ENCODE measurements at places on chromosomes 11 and 22.

DNA sequence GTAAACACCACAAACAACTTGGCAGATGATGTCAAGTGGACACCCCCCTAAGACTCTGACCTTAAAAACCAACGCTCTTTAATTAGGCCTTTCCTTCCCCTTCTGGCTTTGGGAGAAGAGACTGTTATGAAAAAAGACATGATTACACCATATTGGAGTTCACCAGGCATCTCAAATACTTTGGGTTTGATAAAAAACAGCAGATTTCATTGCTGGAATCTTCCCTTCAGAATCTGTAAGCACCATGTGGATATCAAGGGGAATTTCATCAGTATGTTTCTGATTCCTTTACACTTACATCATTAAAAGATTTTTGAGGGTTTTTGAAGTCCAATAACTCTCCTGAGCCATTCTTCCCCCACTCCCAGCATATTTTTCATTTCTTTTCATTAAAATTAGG lies 85.6 kb downstream of the KIRREL3 start:
- no peak for DNase-seq

DNA sequence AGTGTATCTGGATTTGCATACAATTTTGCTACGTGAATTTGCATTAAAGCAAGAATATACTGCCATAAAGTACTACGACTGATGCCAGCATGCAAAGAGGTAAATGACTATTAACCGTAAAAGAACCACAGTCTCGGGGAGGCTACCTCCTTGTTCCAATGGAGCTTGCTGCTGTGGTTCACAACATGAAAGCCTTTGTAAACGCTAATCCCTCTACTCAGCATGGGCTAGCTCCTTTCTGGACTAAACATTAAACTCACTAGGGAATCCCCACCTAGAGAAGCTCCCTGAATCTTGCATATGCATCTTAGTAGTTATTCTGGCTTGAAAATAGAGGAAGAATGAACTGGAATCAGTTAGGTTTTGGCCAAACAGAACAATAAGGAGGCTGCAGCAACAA lies 60.5 kb upstream of the ARHGAP32 start:
- no peak for DNase-seq

GRCh38 chr22:44325718-44326490 lies 13.2 kb upstream of the SHISAL1 start:
- no peak for DNase-seq

- DNase-seq = peak; percentile 9
Observed at GRCh38 chr11:94623120-94623735, 56.1 kb downstream of the PIWIL4 start.

DNA sequence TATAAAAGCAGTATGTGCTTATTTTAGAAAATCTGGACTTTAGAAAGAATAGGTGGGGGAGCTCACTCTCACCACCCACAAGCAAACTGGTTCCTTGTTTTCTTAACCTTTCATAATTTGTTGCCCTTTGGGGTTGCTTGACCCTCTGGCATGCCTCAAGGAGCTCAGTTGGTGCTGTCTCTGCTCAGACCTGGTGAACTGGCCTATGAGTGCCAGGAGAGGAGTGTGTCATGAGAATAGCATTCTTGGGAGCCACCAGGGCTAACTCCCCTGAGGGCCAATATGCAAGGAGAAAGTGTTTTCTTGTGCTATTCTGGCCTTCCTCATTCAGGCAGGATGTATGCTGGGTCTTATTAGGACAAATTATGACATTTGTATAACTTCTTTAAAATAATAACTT lies 21.0 kb upstream of the AMOTL1 start:
- no peak for DNase-seq

- peak; percentile 9 for DNase-seq
Observed at GRCh38 chr11:19723572-19724342, 11.1 kb downstream of the NAV2 start.

DNA sequence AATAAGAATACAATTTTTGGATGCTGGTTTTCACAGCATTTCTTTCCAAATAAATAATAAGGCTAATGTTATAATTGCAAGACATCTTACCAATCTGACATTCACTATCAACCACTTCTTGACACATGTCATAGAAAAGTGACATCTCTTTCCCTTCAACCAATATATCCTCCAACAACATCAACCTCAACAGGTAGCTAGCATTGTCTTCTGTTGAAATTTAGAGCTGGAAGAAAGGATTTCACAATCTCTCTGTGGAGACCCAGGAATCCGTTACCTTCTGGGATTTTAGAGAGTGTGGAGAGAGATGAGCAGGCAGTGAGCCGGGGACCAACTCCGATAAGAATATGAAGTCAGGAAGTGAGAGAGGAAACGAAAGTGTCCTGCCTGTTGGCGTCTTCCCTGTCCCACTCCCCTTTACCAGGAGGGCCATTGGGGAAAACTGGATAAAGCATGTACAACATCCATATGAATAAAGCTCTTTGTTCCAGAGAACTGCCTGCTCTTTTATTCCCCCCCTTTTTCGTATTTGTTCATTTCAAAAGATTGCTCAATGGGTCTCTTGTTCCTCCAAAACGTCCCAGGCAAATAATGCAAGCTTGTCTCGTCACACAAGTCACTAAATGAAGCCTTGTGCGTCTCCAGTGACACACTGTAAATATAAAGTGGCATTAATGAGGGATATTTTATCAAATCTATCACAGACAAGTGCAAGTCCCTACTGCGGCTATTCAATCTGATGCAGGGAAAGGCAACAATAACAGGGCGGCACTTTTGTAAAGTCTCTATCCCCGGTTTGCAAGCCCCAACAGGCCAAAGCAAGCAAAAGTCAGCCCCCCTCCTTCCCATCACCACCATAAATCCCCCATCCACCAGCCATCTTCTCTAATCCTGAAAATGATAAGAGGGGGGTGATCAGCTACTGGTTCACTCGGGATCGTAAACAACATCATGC lies 3.4 kb downstream of the CADM1 start:
- DNase-seq = no peak

DNA sequence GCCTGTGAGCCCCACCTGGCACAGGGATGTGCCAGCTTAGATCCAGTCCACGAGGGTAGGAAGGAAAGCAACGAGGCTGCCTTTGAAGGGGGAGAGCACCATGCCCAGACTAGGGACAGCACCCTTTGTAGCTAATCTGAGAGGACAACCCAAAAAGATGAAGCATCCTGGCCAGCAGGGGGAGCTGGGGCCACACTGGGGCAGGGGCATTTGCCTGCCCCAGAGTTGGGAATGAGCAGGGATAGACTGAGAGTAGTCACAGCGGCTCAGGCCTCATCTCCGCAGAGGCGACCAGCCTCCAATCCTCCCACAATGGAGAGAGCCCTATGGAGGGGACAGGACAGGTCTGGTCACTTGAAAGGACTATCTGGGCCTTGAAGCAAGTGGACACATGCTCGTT lies 16.4 kb downstream of the LMO1 start:
- DNase-seq = no peak

GRCh38 chr22:19543970-19544708 lies 19.9 kb upstream of the CLDN5 start:
- no peak for DNase-seq

- no peak for DNase-seq
Observed at GRCh38 chr11:71064183-71064582, 188.2 kb downstream of the SHANK2 start.

- no peak for DNase-seq
Observed at GRCh38 chr11:123448823-123449222, 18.8 kb downstream of the GRAMD1B start.

DNA sequence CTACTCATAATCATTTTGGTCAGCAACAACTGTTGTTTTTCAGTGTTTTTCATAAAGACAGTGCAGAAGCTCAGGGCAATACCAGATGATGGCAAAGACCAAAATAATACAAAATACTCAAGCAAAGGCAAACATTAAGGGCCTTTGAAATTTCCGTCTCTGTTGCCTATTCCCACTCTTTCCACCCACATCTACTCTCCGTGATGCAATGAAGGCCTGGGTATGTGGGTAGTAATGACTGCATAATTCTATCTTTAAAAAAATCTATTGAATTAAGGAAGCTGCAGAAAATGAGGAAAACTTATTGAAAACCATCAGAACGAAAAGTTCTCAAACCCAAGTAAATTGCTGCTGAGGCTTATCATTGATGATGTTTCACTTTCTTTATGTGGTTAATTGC lies 203.3 kb downstream of the MAML2 start:
- no peak for DNase-seq

DNA sequence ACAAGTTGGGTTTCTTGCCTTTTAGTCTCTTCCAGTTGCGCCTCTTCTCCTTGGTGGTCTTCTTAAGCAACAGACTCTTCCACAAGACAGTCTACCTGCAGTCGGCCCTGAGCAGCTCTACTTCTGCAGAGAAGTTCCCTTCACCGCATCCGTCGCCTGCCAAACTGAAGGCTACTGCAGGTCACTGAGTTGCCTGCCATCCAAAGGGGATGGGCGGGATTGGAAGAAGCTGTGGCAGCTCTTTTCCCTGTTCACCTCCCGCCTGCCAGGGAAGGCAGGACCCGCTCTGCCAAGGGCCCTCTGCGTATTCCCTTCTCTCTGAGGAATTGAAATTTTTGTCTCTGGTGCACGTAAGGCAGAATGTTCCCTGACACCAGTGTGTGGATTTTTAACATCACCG lies 9.2 kb upstream of the STT3A start:
- no peak for DNase-seq

DNA sequence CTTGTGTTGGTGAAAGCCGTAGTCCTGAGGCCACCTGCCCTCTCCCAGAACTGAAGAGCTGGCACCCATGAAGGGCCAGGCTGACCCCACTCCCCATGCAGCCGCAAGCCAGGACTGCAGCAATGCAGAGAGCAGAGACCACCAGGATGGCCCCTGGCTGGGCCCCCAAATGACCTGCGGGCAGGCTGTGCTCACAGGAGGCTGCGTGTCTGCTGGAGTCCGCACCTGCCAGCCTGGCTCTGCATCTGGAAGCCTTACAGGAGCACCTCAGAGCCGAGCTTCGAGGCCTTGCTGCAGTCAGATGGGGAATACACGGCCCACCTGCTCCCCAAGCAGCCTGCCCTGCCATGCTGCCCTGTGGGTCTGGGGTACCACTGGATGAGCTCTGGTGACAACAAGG lies 1336.8 kb downstream of the TBC1D22A start:
- DNase-seq = no peak

DNA sequence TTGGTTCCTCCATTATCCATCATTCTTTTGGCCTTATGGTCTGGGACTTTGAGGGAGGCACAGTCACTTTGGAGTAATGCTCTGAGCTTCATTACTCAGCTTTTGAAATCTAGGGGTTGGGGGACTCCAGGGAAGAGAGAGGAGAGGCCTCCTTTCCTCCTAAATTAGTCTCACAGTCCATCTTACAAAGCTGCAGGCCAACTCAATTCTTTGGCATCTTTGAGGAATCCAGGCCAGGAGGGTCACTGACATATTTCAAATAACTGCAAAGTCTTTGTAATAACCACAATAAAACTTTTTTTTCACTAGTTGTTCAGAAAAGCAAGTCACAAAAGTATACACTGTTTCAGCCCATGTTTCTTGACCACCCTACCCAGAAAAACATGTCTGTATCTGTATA lies 73.3 kb upstream of the FAR1 start:
- no peak for DNase-seq

GRCh38 chr11:122998727-122999366 lies 17.2 kb upstream of the BSX start:
- DNase-seq = no peak

- DNase-seq = no peak
Observed at GRCh38 chr22:17866127-17866526, 91.9 kb upstream of the BID start.

- DNase-seq = no peak
Observed at GRCh38 chr11:63445720-63446119, 45.2 kb downstream of the PLAAT5 start.

DNA sequence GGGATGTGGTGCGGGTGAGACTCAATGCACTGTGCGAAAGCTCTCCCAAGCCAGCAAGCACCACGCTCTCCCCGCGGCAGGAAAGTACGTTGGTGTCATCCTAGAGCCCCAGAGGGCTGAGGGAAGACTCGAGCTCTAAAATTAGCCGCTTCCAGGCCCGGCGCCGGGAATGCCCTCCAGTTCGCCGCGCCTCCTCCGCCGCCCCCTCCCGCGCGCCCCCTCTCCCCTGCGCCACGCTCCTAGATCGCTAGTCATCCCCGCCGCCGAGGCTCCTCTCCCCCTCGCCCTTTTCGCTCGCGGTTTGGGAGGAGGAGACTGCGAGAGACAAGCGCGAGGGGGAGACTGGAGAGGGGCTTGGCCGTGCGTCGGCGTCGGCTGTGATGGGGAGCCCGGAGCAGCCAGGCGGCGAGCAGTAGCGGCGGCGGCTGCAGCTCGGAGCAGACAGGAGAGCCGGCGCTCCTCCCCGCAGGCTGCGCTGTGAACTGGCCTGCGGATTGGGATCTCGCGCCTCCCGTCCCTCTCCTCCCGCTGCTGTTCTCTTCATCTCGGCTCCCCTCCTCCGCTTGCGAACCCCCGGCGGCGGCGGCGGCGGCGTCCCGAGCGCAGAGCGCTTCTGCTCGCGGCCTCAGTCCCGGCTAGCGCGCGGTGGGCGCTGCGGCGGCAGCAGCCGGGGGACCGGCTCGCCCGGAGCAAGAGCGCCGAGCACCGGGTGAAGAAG lies at the start of gene FAT3:
Gene FAT3, plus strand, starts transcription at position 412 of the 718 bp plus-strand sequence. CDS start 127,295 bp downstream, outside the sequence.
- no peak for DNase-seq

- DNase-seq = no peak
Observed at GRCh38 chr11:61378713-61379313, 13.6 kb upstream of the TMEM216 start.

All from stimulated activated CD4-positive, alpha-beta T cell treated with anti-CD3 and anti-CD28 coated beads, Interleukin-12 subunit alpha, Interleukin-12 subunit beta, amount 100 ng/mL, for 4 hours (primary cell).